Ureter (tissue), 1 donor: ENCODE measurements at places on chromosomes 16 and 17. TPM values are rescaled to one million over a fixed set of nuclear protein-coding genes. Genes with fewer than 3 reads are reported as not detected.

The RNF112 gene
- 20.7 TPM for total RNA-seq

The PVALEF gene
- not detected for total RNA-seq

The NOTUM gene
- 4.0 TPM for total RNA-seq

The MT1A gene
- total RNA-seq = 22.3 TPM

The CACNG1 gene
- not detected for total RNA-seq

The STX1B gene
- 1.6 TPM for total RNA-seq

The CDYL2 gene
- total RNA-seq = 34.3 TPM

The SMIM22 gene
- 225 TPM for total RNA-seq

The CCL8 gene
- not detected for total RNA-seq

The SMPD3 gene
- total RNA-seq = 1.6 TPM

The KREMEN2 gene
- not detected for total RNA-seq

The MILR1 gene
- 11.0 TPM for total RNA-seq

The EVPLL gene
- 2.1 TPM for total RNA-seq

The HID1 gene
- 78.1 TPM for total RNA-seq

The EVI2B gene
- 6.5 TPM for total RNA-seq

The METRNL gene
- total RNA-seq = 74.4 TPM

DNA sequence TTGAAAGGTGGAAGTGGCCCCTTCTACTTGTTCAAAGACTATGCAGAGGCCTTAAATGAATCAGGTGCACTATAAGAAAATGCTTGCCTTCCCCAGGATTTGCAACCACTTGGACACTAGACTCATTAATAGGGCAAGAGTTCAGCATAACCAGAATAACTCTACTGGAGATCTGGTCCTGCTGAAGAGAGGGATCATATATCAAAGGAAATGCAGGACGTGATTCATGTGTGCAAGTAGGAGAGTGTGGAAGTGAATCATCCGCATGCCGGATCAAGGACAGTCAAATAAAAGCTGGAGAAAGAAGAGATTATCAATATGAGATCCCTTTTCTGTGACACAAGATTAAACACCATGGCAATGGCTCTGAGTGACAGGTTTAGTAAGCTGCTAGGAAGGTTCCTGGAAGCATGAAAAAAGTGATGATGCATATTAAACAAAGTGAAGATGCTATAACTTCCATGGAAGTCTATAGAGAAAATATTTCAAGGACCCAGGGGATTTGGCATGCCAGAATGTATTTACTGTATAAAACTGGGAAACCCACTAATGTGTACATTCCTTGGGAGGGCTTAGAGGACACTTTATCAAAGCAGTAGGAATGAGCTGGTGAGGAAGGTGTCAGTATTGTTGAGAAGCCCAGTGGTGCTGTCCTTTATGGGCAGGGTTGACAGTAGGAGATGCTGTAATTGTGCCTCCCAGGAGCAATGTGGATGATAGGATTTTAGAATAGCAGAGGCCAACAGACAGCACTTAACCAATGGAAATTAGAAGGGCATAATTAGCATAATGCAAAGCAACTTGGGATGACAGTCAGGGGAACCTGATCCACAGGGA is 133.1 kb downstream of the ABCA8 start:
- no peak for DNase-seq

DNA sequence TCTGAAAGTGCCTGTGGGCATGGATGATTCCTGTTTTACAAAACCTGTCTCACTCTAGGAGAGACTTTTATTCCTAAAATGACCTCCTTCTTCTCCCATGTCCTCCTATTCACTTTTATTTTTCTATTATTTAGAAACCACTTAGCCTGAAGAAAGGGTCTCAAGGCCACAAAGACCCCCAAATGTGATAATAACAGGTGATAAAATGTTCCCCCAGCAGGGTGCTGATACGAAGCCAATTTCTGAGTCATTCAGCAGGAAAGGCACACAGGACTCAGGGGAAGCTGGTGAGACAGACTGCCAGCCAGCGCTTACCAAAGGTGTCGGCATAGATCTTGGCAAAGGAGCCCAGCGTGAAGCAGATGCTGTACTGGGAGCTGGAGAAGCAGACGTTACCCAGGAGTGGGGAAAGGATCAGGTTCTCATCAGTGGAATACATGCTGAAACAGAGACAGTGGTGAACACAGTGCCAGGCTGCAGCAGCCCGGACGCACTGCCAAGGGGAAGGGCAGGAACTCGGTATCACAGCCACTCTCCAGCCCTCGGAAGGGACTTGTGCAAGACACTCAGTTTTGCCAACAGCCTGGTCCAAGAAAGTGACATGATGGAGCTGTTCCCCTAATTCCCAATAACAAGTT is 24.6 kb downstream of the HIGD1B start:
- DNase-seq = peak; percentile 56

DNA sequence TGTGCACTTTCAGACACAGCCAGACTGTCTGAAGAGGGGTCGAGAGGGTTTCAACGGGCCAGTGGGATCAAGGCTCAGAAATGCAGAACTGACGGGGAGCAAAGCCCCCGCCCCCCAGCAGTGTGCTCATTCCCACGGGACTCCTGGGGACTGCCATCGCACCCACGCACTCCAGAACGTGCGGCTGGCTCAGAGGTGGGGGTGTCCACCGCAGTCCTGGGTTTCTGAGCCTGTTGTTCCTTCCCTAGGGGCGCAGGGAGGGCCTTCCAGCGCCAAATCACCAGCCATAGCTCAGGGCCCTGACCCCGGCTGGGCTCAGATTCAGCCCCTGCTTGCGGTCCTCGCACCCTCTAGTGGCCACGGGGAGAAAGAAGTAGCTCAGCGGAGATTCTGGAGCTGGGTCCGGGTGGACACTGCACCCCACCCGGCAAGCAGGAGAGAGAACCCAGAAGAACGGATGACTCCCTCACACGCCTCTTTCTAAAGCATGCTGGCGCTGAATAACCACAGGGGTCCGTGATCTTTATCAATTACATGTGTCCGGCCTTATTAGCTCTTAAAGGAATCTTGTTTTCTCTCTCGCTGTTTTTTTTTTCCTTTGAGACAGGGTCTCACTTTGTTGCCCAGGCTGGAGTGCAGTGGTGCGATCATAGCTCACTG is 45.0 kb upstream of the USP7 start:
- peak; percentile 70 for DNase-seq

GRCh38 chr17:17947966-17948365 is 24.2 kb downstream of the TOM1L2 start:
- no peak for DNase-seq

DNA sequence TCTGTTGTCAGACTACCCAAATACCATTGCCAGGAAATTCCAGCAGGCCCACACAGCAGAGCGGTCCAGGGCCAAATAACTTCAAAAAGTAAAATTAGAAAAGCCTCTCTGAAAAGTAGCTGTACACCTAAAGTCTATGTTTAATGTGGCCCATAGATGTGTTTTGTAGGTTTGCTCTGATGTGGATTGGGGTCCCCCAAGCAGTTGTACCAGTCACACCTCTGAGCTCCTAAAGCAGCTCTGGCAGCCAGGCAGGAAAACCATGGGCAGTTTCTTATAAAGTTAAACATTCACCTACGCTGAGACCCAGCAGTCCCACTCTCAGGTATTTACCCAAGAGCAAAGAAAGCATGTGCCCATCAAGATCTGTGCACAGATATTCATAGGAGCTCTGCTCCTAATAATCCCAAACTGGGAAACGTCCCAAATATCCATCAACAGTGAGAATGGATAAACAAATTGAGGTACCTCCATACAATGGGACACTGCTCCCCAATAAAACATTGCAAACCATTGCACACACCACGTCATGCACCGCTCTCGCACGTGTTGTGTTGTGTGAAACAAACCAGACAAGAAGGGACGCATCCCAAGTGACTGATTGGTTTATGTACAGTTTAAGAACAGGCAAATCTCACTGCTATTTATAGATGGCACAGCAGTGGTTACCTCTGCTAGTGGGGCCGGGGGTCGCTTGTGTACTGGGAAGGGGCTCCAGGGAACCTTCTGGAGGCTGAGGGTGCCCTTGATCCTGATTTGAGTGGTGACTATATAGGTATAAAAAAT is 15.8 kb upstream of the PRM1 start:
- DNase-seq = no peak

GRCh38 chr17:78324391-78325075 is 35.3 kb downstream of the SOCS3 start:
- DNase-seq = peak; percentile 80

GRCh38 chr17:67139784-67140665 is 95.7 kb downstream of the CACNG1 start:
- DNase-seq = no peak

DNA sequence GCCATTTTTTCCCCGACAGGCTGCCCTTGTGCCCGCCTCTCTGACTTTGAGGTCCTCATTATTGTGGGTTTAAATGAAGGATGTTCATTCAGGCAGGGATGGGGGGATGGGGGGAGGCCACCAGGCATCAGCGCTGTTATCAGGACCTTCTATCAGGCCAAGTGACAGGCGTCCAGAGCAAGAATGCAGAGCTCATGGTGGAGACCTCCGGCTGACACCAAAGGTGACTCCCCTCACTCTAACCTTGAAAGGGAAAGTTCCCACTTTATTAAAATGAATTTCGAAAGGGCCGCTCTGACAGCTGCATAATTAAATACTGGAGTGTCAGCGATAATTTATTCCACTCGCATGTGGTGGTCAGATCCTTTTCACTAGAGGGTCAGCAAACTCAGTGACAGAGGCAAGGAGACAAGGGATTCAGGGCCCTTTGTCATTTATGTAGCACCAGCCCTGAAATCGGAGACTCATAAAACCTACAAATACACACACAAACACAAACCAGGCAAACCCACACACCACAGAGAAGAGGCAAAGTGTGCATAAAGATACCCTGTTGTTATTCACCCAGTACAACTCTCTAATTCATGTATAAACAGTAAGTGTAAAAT is 436.0 kb downstream of the MAF start:
- no peak for DNase-seq

- no peak for DNase-seq
Observed at GRCh38 chr16:15502041-15502725, 67.8 kb downstream of the BMERB1 start.

DNA sequence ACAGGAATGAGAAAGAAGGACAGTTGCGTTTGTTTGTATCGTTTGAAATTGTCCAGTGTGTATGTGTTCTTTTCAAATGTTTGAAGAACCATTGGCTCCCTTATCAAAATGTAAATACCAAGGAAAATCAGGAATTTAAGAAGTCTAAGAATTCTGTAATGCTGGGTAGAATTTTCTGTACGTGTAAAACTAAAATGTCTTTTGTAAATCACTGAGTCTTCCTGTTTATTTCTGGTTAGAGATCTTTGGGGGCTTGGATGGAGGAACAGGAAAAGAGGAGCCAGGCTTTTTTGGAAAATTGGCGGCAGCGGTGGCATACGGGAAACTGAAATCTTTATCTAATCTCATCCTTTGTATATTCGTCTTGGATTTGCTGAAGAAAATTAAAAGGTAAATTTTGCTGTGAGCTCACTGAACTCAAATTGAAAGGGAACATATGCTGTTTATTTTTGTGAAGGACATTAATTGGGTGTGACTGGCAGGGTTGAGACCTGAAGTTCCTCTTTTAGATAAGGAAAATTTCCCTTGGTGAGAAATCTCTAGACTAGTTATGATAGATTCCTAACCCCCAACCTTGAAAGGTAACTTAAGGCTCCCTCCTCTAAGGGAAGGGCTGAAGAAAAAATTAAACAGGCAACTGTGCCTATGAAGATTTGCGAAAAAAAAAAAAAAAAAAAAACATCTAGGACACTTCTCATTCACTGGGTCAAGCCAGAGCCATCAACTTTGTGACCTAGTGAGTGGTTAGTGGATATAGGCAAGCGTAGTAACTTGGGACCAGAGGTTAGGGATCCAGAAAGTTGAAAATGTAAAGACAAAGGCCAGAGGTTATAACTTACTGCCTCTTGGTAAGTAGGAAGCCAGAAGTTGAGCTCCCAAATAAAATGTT is 10.8 kb downstream of the TAT start:
- no peak for DNase-seq

GRCh38 chr16:71426069-71426879 is 15.6 kb downstream of the TLE7 start:
- no peak for DNase-seq

DNA sequence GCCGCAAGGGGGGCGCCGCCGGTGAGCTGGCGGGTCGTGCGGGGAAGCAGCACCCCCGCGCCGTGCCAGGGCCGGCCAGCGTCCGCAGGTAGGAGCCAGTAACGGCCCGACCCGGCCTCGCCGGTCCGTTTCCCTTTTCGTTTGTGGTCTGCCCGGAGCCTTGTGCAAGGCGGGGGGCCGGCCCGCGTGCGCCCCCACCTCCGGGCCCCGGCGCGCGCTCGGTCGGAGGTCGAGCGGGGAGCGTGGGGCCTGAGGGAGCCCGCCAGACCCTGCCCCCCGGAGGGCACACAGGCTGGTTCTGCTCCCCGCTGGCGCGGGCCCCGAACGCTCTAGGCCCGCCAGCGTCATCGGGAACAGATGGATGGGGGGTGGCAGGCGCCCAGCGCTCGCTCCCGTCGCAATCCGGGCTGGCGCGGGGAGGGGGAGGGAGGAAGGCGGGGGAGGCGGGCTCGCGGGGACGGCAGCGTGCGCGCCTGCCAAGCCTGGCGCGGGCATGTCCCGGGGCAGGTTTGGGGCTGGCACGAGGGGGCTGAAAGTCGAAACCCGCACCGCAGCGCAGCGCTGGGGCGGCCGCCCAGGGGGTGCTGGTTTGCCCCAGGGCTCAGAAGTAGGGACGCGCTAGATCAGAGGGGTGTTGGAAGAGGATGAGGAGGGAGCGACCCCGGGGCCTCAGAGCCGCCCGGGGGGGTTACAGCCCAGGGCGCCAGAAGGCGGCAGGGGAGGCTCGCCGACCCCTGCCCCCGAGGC is 1.5 kb upstream of the GSE1 start:
- DNase-seq = peak; percentile 86

GRCh38 chr17:68353111-68353521 is 61.8 kb downstream of the ARSG start:
- no peak for DNase-seq

GRCh38 chr16:12091569-12092543 is 115.3 kb downstream of the SNX29 start:
- DNase-seq = no peak

- no peak for DNase-seq
Observed at GRCh38 chr17:73356561-73357170, 44.9 kb upstream of the CDC42EP4 start.

DNA sequence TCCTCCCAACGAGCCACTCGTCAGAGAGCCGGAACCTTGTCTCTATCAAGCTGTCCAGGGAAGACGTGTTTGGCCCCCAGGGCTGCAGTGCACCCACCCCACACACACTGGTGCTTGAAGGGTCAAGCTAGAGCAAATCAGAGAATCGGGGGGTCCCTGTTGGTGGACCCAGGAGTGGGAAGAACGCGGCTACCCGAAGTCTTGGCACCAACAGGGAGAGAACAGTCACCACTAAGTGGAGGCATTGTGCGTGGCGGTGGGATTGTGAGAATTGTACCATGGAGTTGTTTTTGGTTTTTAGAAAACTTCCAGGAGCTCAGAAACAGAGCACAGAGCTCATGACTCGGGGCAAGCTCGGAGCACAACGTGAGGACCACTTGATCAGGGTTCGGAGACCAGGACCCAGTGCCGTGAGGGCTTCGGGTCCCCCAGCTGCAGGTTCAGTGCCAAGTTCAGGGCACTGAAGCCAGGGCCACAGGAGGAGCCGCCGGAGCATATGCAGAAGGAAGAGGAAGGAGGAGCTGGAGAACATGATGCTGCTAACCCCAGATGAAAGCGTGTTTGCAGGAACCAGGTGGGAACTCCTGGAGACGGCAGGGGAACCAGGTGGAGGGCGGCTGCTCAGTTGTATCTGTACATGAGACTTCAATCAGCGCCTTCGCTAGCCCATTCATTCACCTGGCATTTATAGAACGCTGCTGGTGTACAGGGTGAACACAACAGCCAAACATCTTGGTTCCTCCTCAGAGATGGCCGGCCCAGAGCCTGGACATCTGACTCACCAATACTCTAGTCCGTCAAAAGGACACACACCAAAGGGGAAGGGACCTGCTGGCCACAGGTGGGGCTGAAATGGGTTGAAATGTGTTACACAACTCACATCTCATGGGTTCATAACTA is 42.8 kb downstream of the METRNL start:
- DNase-seq = no peak
